ENCODE measurements at places on chromosomes 1 and 21. TPM values are rescaled to one million over a fixed set of nuclear protein-coding genes. Genes with fewer than 3 reads are reported as not detected.
A peak's percentile ranks its signal among the peaks of the same experiment; 100 is the strongest.

DNA sequence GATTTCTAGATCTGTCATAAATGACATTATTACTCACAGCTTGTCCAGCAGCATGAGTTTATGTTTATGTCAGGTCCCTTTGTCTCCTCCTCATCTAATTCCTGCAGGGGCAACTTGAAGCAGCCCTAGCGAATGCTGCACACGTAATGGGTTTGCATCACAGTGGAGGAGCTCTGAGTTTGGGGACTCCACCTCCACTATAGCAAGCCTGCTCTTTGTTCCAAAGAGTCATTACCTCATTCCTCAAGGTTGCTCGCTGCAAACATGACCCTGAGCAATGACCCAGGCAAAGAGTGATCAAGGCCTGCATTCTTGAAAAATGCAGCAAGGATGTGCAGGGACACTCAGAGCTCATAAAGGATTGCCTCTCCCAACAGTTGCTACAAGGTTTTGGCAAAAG, 261.9 kb downstream of the HHIPL2 start:
- no peak for DNase-seq

GRCh38 chr21:29148530-29148929, 18.1 kb downstream of the MAP3K7CL start:
- DNase-seq, result no peak

- peak; percentile 78 for DNase-seq
Observed at GRCh38 chr1:36919491-36920145, 114.7 kb downstream of the GRIK3 start.

DNA sequence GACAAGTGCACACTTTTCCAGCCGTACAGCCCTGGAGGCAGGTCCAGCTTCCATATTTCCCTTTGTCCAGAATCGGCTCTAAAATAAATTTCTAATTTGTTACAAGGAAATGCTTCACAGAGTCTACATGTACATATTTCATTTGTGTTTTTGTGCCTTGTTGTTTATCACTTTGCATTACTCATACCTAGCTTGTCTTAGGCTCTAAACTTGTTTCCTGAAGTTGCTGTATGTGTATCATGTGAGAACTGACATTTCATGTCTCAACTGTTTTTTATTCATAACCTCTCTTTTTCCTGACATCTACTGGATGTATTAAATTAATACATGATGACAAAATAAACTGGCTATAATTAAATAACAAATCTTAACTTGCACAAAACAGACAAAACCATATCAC, 7.5 kb downstream of the CYYR1 start:
- DNase-seq, result no peak

DNA sequence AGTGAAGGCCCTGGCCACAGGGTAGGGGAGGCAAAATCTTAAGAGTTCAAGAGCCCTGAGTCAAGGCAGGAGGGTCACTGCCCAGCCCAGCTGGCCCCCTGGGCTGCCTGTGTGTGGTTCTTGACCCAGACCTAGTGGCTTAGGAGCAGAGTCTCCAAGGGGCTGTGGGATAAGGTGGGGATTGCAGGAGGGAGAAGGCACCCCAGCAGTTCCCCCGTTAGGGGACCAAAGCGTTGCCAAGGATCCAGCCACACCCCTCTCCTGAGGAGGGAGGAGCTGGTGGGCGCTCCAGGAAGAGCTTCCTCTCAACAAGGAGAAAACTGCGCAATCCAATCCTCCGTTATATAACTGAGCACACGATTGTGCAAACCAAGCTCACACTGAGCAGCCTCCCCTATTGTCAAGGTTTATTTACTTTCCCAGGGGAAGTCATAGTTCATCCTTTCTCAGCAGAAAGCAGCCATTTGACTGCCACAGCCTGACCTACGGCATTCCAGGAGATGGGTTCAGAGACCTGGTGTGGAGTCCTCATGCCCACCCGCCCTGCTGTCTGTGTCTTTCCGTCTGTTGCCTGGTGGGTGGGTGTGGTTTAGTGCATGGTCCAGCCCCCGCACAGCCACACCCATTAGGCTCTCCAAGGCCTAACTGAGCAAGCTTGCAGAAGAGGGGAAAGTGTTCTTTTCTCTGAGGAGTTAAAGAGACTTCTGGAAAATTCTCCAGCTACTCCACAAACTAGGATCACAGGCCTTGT, 3.5 kb downstream of the EPHX1 start:
- no peak for DNase-seq

DNA sequence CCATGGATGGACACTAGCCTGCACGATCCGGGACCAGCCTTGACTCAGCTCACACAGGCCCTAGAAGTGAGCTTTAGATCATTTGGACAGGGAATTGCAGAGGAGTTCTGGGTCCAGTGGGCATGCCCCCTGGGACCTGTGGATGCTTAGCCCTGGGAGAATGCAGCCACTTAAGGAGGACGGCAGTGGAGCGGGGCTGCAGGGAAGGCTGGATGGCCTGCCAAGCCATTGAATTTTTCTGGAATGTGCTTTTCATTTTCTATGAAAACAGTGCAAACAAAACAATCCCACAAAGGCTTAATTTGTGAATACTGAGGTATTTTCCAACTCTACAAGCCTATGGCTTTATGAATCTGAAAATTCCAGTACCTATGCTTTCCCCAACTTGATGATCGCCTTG, 80.4 kb upstream of the GCLM start:
- no peak for DNase-seq

DNA sequence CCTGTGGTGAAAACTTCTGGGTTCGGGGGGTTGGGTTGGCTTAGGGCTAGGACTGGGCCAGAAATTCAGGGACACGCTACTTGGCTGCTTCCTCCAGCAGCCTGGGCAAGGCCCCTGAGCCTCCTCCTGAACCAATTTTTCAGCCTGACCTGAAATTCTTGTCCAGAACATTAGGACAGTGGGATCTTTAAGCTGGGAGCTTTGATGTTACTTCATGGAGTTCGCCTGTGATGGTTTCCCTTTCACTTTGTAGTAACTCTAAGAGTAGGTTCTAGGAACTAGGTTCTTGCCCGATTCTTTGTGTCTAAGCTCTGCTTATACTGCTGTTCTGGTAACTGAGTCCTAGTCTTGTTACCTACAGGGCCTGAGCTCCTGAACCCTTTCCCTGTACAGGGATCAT, 75.3 kb downstream of the S1PR1 start:
- DNase-seq, result no peak

- no peak for DNase-seq
Observed at GRCh38 chr1:30084909-30085571, 638.3 kb downstream of the MATN1 start.

DNA sequence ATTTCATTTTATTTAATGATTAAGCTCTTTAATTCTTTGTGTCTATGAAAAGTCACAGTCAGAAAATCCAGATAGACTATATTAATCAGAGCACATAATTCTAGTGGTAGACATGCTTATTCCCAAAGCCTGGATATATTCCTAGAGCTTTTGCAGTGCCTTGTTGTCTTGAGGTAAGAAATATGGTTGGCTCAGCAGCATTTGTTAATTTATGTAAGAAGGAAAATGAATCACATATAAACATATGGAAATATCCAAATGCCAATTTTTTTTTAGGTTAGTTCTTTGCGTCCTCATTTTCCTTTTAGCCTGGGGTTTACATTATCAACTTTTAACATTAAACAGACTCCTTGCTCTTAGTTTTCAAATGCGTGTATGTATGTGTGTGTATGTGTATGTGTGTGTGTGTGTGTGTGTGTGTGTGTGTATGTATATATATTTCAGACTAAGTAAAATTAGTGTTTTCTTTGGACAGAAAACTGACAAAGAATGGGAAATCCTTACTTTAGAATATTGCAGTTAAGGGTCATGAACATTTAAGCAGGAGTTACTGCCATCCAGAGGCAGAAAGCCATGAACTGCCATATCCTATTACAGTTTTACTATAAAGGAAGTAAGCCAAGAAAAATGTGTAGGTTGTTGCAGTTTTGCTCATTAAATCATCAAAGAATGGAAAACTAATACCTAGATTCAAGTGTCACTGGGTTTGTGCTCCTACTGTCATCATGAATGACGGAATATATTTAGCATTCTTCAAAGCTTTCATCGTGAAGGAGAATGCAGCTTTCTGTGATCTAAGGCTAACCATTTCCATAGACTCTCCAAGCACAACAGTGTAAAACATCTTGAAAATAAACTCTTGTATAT, 477.1 kb upstream of the NR5A2 start:
- DNase-seq, result no peak

DNA sequence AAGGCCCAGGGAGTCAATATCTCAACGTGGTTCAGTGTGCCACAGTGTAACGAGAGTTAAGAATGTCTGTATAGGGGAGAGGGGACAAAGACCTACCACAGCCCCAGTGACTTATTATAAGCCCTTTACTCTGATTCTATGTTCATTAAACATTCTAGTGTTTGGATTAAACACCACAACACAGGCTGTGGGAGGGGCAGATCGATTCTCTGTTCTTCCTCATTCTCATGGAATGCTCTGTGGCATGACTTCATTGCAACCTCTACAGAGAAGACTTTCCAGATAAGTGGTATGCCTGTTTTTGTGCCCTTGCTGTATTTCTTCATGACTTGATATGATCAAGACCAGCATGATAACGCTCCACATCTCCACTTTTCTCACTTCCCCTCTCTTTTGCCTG, 39.0 kb upstream of the CD5L start:
- no peak for DNase-seq

GRCh38 chr1:31439276-31439675, 26.3 kb downstream of the SERINC2 start:
- no peak for DNase-seq

GRCh38 chr21:25062061-25062460, 545.2 kb downstream of the MRPL39 start:
- DNase-seq, result no peak

DNA sequence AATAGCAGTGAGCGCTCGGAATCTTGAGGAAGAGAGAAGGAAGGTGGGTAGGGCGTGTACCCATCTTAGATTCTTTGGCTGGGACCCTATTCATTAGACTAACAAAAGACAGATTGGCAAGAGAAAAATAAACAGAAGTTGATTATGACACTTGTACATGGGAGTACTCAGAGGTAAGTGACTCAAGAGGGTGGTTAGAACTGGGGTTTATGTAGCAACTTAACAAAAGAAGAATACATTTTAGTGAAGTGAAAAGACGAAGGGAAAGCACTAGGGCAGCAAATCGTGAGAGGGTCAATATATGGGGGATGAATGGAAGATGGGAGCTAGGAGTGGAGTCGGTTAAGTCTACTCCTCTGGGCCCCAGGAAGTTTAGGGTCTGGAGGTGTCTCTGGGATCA, 25.8 kb upstream of the RCC2 start:
- no peak for DNase-seq

- no peak for DNase-seq
Observed at GRCh38 chr1:100806601-100807000, 87.1 kb downstream of the VCAM1 start.

DNA sequence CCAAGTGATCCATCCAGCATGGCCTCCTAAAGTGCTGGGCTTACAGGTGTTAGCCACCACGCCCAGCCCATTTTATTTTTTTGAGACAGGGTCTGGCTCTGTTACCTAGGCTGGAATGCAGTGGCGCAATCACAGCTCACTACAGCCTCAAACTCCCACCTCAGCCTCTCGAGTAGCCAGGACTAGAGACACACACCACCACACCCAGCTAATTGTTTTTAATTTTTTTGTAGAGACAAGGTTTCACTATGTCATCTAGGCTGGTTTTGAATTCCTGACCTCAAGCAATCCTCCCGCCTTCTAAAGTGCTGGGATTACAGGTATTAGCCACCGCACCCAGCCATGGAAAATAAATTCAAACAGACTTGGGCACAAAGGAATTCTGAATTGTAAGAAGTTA, 31.9 kb downstream of the PUM1 start:
- DNase-seq, result no peak

- no peak for DNase-seq
Observed at GRCh38 chr1:158374860-158375259, 21.2 kb downstream of the CD1E start.

DNA sequence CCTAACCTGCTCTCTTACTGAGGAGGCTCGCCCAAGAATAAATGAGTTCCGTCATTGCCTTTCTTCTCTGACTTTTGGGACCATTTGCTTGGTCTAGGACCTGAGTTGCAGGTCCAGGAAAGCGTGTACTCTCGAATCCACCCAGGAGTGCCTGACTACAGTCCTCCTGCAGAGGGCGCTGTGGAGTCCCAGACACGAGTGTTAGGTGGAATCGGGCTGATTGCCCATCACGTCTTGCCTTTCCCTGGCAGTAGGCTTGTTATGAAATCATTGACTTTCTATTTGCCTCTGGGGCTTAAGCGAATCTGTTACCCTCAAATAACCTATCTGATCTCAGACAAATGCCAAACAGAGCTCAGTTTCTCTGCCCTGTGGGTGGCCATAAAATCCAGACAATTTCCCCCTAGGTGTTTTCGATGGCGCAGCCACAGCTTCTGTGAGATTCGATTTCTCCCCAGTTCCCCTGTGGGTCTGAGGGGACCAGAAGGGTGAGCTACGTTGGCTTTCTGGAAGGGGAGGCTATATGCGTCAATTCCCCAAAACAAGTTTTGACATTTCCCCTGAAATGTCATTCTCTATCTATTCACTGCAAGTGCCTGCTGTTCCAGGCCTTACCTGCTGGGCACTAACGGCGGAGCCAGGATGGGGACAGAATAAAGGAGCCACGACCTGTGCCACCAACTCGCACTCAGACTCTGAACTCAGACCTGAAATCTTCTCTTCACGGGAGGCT, at the start of gene IL20:
Gene IL20 (plus strand): TSS at position 685 of the 733 bp plus-strand sequence. CDS start 230 bp downstream, outside the sequence.
- DNase-seq, result peak; percentile 84

- DNase-seq, result no peak
Observed at GRCh38 chr1:59521456-59521855, 224.6 kb downstream of the FGGY start.

GRCh38 chr1:998995-999724, 737 bp downstream of the HES4 start:
- DNase-seq, result peak; percentile 84

- no peak for DNase-seq
Observed at GRCh38 chr21:16504766-16505165, 775.0 kb downstream of the USP25 start.

- no peak for DNase-seq
Observed at GRCh38 chr1:226107471-226108460, 45.2 kb downstream of the H3-3A start.

Gene RBP7
- total RNA-seq, result not detected

Gene PTTG1IP
- total RNA-seq, result 328 TPM

Gene ANGPTL3
- total RNA-seq, result not detected

Gene FALEC
- not detected for total RNA-seq

Gene AIRE
- not detected for total RNA-seq

Gene HENMT1
- total RNA-seq, result 7.2 TPM

Gene FCER1A
- not detected for total RNA-seq

Gene S100A9
- not detected for total RNA-seq

Gene IL20
- total RNA-seq, result not detected
